Effector CD8-positive, alpha-beta T cell (primary cell): ENCODE measurements at places on chromosomes 3 and 15.

DNA sequence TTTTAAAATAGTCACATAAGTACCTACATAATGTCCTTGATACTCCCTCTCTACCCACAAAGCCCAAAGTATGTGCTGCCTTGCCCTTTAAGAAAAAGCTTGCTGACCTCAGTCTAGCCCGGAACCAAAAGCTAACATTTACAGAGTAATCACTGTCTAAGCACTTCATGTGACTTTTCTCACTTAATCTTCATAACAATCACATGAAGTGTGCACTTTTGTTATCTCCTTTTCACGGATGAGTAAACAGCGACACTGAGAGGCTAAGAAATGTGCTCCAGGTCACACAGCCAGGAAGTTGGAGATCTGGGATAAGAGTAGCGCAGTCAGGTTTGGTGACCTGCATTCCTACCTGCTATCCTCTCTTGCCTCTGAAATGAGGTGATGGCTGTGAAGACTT lies 194.0 kb downstream of the ITPR1 start:
- no peak for DNase-seq

DNA sequence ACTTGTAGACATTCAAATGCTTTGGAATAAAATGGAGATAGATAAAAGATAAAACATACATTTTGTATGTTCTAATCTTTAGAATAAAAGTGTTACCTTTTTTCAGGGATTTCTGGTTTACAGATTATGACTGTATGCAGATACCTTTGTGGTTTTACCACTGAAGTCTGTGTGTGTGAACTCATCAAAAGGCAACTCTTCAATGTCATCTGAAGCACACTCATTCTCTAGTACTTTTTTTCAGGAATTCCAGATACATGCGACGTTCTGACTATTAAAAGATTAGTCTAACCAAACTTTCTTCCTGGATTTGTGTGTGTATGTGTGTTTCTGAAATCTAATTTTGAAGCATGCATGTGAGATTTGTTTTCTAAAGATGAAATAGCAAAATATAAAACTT lies 188.6 kb downstream of the NLGN1 start:
- DNase-seq, result no peak

DNA sequence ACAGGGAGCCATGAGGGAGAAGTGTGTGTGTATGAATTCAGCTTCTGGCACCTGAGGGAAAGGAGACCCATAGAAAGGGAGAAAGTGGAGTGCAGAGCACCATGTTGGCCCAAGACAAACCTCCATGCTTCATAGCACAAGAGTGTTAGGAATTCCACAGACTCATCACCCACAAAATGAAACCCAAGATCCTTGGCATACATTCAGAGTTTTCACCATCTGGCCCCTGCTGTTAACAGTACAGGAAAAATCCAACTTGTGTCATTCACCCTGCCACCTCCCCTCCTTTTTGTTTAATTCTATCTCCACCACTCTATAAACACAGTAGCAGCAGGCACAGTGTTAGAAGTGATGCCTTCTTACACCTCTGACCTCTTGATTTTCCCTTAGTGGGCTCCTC lies 60.0 kb upstream of the MNS1 start:
- no peak for DNase-seq

DNA sequence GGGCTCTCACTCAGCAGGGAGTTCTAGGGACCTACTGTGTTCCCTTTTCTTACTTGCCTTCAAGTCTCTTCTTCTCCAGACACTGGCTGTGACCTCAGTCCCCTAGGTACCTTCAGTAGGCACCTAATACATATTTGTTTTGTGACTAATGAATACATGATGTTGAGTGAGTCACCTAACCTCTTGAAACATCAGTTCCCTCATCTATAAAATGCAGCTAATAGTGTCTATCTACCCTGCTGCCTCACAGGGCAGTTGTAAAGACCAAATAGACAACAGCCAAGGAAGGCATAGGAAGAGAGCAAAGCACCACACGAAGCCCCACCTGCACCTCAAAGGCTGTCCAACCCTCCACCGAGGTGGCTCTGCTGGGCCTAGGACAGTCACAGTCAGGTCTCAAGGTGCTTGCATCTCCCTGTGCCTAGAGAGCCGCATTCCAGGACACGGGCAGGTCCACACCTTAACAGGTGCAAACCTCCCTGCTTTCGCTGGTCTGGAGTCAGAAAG lies 29.1 kb downstream of the DAPK2 start:
- DNase-seq, result no peak

GRCh38 chr3:173630849-173631248 lies 233.3 kb downstream of the NLGN1 start:
- DNase-seq, result no peak

DNA sequence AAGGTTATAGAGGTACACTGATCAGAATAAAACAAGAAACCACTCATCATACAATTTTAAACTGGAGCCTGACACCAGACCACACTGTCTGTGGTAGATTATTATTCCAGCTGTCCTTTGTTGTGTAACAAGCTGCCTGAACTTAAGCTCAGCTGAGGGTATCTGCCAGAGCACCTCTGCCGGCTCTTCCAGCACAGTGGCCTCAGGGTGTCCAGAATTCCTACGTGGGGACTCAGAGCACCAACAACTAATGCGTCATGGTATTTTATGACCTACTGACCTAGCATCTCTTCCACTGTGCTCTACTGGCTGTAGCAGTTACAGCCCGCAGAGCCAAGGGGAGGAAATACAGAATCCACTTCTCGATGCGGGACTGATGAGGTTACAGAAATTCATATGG lies 15.6 kb upstream of the RAF1 start:
- DNase-seq, result no peak

DNA sequence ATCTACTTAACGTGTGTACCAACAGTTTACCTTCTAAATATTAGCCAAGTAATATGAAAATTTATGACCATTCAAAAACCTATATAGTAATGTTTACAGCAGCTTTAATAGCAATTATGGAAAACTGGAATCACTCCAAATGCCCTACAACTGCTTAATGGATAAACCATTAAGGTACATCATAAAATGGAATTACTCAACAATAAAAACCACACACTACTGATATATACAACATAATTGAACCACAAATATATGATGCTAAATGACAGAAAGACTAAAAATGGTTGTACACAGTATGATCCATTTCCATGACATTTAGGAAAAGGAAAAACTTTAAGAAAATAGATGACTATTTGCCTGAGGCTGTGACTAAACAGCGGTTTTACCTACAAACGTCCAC lies 467.1 kb upstream of the EPHA6 start:
- no peak for DNase-seq

DNA sequence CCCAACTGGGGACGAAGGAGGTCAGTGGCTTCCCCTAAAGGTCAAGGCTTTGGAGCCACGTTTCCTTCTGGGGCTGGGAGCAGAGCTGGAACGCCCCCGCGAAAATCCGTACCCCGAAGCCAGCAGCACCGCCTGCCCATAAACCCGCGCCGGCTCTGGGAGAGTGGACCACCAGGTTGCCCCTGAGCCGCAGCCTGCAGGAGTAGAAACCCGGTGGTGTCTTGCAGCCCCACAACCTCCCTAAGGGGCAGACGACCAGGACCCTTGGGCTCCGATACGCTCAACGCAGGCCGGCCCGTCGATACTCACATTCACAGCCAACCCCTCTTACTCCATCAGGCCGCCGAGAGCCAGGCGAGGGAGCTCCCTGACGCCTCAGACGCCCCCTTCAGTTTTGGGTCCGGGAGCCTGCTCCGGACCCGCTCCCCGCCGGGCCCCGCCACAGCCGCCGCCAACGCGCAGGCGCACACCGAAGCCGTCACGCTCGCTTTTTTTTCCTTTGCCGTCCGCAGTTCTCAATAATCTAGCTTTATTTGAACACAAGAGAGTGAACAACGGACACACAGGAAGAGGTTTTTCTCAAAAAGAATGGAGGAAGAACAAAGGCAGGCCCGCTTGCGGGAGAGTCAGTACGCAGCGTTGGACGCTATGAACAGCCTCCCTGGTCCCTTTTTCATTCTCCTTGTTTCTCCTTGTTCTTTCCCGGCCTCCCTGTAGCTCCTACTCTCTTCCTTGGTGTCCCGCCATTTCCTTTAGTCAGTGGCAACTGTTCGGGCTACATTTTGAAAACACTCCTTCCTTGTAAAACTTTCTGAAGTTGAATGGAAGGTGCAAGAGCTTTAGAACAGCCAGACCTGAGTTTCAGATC lies at the start of gene ZNF106:
ZNF106 (minus strand) TSS at position 471 of the 868 bp plus-strand sequence. CDS start 18,852 bp downstream, outside the sequence.
- DNase-seq, result peak; percentile 77

DNA sequence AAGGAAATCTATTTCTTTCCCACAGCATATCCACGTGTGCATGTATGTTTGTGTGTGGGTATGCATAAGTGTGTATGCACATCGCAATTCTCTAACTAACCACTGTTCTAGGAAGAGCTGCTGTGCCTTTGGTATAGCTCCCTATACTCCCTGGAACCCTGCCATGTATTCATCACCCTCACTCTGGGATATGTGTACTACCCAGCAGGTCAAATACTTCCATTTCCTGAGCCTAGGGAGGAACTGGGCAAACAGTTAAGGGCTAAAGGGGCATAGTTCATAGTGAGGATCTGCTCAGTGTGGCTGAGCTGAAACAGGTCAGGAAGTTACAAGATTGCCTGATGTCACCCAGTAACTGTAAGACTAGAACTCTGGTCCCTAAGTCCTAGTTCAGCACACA lies 260.4 kb downstream of the RPLP1 start:
- no peak for DNase-seq
